ENCODE measurements at places on chromosomes 1 and 21.

DNA sequence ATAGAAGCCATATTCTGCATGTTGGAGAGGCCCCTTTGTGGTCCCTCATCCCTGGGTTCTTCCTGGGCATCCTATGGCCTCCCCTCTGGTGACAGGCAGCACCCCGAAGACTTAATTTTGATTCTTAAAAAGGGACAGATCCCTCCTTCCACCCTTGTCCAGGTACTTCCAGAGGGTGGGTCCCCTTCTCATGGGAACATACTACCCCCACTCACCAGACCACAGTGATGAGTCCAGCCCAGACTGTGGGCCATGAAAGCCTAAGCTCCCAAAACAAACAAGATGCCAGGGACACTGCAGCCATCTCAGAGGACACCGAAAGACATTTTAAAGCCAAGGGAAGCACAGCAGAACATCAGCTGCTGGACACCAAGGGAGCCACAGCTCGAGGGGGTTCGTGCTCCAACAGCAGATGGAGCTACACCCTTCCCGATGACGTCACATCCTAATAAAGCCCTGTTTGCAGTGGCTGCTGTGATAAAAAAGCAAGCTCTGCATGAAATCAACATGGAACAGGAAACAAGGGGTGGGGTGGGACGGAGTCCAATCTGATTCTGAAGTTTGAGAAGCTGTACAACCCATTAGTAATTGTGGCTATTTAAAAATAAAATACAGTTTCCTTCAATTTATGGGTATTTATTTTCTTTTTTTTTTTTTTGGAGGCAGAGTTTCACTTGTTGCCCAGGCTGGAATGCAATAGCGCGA, 32.4 kb downstream of the GNB1 start:
- no peak for DNase-seq

DNA sequence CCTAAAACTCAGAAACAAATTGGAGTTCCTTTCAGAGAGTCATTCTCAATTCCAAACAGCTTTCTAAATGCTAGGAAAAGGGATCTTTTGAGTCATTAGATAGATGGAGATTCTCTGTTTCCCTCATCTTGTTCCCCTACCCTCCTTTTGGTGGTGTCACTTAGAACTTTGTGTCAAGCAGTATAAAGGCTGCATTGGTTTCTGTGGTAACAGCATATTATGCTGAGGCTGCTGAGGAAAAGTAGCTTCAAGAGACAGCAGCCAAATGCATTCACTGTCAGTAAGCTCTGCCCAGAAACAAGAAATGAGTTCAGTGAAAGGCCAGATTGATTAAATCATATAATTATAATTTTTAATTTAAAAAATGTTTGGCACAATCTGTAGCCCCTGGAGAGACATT, 144.1 kb downstream of the LRRC40 start:
- DNase-seq = no peak

DNA sequence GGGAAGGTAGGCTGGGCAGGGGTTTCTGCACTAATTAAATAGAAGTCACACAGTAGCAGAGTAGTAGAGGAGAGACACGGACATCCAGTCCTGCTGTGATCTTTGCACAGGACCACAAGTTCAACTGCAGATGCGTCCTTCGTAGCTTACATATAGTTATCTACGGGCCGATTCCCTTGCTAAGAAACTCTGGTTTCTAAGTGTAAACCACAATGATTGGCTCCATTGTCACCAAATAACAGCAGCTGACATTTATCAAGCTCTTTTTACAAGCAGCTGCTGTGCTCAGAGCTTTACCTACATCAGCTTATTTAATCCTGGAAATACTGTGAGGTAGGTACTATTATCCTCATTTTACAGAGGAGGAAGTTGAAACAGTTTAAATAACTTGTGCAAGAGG, 3.1 kb downstream of the SLC45A3 start:
- no peak for DNase-seq

- DNase-seq = no peak
Measured at GRCh38 chr1:56535939-56536338, 43.4 kb downstream of the PLPP3 start.

DNA sequence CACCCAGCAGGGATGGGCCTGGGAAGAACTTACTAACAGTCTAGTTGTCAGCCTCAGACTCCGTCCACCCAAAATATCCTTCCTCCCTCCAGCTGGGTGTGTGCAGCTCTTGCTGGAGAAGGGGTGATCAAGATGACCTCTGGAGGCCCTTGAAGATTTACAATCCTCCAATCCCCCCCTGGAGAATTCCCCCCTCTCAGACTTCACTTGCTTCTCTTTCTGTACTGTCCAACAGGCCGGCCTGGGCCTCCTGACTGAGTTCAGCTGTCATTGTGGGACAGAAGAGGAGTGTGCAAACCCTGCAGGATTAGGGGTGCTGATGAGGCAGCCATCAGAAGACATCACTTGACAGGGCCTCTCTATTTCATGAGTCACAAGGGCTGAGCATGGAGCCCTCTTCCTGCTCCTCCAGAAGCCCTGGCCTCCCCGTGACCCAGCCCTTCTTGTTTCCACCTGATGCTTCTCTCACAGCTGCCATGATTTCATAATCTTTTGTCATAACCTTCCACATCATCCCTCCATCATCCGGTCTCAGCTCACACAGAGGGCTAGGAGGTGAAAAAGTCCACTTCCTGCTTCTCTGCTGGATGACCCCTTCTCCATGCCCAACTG, 17.5 kb upstream of the IGFN1 start:
- no peak for DNase-seq

GRCh38 chr1:89943846-89944781, 50.8 kb upstream of the ZNF326 start:
- no peak for DNase-seq

DNA sequence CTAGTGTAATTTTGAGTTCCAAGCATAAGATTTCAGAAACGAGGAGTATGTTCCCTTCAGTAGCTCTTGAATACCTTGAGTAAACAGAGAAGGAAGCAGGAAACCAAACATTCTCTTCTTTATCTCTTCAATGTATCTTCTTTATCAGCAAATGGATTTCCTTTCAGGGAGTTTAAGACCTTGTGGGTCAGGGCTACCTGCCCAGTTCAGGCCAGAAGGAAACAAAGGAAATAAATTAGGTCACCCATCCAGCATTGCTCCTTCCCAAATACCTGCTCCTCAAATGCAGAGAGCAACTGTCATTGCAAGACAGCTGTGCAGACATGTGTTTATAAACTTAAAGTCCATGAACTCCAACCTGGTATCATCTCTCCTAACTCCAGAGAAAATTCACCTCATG, 130.1 kb upstream of the SOD1 start:
- DNase-seq = no peak

DNA sequence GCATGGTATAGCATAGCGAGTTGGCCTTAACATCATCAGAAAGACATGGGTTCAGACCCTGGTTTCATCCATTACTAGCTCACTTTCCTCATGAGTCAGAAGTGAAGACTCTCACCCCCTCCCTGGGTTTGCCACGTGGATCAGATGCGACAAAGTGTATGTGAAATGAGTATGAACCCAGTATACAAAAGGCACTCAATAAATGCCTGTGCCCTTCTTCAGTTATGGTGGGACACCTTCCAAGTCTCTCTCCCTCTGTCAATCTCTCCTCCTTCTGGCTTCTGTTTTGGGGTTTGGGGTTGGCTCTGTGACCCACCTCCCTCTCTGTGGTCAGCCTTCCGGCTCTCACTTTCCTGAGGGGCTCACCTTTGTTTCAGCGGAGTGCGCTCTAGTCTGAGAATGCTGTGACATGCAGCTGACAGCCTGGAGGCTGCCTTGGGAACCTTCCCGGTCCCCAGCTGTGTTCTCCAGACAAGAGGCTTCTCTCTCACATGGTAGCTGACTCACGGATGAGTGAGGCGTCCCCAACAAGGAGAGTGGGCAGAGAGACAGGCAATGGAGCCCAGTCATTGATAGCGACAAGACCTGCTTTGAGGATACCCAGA, 155.0 kb upstream of the EDN2 start:
- no peak for DNase-seq

DNA sequence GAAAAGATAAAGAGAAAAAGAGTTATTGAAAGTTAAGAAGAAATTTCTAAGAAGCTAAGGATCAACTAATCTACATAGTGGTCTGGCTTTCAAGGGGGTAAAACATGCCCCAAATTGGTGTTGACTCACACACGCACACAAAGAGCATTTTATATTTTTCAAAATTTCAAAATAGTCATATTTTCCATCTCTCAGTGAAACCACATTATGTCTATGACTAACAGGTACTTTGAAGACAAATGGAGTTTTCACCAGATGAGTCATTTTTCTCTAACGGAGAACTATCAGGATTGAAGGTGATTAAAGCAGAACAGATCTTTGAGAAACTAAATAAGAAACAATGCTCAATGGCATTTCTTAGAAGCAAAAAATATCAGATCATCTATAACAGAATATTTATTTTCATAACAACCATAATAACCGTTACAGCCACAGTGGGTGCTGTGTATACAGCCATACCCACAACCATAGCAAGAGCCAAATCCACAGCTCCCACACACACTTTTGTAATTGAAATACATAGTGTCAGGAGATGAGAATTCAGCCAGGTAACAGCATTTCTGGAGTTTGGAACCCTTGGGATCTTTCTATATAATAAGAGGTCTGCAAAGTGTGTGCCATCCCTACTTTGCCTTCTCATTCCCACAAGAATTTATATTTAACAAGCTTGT, at the start of gene KRTAP21-3:
Gene KRTAP21-3 (minus strand): TSS at position 539 of the 671 bp plus-strand sequence. CDS start 18 bp downstream, at position 521.
- no peak for DNase-seq

DNA sequence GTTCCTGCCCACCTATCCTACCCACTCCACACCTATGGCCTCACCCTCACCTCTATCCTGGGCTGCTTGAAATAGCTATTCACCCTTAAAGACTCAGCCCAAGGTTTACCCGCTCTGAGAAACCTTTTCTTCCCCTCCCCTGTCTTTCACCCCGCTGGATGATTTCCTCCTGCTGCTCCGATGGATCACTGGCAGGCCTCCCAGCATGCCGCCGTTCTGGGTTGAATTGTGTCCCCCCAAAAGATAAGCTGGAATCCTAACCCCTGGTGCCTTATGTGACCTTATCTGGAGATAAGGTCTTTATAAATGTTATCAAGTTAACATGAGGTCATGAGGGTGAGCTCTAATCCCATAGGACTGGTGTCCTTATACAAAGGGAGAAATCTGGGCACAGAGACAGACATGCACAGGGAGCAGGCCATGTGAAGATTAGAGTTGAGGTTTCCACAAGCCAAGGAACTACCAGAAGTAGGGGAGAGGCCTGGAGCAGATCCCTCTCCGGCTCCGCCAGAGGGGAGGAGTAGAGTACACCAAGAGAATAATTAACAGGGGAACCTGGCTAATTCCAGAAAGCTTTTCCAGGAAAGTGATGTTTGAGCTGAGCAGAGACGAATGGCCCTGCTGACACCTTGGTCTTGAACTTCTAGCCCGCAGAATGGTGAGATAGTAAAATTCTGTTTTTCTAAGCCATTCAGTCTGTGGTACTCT, 110.0 kb upstream of the SERBP1 start:
- no peak for DNase-seq

DNA sequence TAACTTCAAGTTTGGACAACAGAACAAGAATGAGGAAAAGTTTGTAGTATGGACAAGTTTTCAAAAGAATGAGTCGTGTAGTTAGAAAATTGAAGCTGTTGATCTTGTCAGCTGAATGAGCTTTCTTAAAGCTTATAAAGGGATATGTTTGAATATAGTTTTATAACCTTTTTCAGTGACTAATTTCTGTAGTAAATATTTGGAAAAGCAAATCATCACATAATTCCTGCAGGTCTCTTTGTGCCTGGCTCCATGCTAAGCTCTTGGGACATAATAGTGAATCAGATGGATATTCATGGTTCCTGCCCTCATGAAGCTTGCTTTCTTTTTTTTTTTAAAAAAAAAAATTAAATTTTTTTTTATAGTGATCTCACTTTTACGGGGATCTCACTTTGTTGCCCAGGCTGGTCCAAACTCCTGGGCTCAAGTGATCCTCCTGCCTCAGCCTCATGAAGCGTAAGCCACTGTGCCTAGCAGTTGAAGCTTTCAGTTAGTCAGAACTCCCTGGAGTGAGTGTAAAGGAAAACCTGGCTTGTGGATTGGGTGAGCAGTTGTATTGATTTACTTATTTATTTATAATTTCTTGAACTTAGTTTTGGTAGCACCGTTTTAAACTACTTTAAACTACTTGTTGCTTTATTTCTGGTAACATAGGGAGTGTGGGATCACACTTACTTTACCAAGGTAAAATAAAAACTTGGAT, 15.5 kb downstream of the DYRK1A start:
- no peak for DNase-seq

DNA sequence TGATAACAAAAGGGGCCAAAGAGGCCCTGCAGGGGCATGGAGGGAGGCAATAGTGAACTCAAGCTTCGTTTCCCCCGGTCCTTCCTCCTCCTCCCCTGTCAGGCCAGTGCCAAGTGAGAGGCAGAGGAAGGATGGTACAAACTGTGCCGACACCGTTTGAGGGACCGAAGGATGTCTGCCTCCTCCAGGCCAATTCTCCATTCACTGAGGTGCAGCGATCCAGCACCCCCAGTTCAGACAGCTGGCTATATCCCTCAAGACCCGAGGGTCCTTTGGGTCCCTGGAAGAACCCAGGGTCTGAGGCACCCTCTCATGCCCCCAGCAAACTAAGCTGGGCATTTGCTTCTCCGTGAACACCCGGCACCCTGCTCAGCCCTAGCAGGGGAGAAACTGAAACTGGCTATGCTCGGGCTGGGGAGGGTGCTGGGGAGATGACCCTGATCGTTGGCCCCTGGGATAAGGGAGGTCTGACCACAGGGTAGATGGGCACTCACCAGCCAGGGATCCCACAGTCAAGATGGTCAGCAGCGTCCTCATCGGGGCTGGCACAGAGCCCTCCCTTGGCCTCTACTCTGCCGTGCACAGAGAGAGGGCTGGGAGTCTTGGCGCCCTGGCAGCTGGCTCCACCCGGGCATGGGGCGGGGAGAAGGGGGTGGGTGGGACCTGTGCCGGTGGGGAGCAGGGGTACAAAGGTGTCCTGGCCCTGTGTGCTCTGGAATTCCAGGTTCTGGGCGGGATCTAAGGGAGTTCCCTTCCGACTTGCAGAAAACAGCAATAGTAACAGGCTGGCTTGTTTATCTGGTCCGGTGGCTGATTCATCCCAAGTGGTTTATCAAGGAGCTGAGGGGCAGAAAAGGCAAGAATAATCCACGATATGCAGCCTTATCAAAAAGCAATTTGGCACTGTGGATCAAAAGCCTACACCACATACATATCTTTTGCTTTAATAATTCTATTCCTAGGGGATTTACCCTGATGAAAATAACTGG, at the start of gene IL22RA1:
Gene IL22RA1 (minus strand): TSS at position 595 of the 989 bp plus-strand sequence. CDS start 58 bp downstream, at position 537.
- no peak for DNase-seq

GRCh38 chr1:100538913-100539835, 1.2 kb downstream of the GPR88 start:
- peak; percentile 67 for DNase-seq

- no peak for DNase-seq
Measured at GRCh38 chr1:210236386-210236839, 3.8 kb downstream of the SERTAD4 start.

DNA sequence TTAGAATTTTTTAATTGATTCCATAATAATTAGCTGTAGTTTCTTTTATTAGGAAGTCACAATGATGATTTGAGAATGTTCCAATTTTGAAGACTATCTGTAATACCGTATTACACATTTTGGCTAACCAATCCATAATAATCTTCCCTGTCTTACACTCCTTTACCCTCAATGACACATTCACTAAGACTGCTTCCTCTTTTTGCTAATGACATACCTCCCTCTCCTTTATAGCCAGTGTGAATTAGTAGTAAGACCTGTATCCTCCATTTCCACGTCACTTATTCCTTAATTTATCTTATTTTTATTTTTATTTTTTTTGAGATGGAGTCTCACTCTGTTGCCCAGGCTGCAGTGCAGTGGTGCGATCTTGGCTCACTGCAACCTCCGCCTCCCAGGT, 10.1 kb downstream of the KDM1A start:
- no peak for DNase-seq
